CD4-positive, alpha-beta memory T cell (primary cell): ENCODE measurements at places on chromosomes 1 and 21. TPM values are rescaled to one million over a fixed set of nuclear protein-coding genes. Genes with fewer than 3 reads are reported as not detected.

The CD5L gene
- not detected for polyA plus RNA-seq

The FCAMR gene
- polyA plus RNA-seq: not detected

The WDR64 gene
- polyA plus RNA-seq: 0.16 TPM

The GNAT2 gene
- polyA plus RNA-seq: not detected

The TMOD4 gene
- polyA plus RNA-seq: not detected

The ADGRL4 gene
- not detected for polyA plus RNA-seq

The PRELP gene
- not detected for polyA plus RNA-seq

The LIN28A gene
- not detected for polyA plus RNA-seq

The LCE3E gene
- not detected for polyA plus RNA-seq

The AMY2B gene
- polyA plus RNA-seq: 0.80 TPM

The PRDX6 gene
- 112 TPM for polyA plus RNA-seq

The LCE1E gene
- not detected for polyA plus RNA-seq

The TGFBR3 gene
- 34.5 TPM for polyA plus RNA-seq

The AK5 gene
- 20.6 TPM for polyA plus RNA-seq

The FAM72B gene
- 0.17 TPM for polyA plus RNA-seq

The HTR6 gene
- not detected for polyA plus RNA-seq

The ZNF687 gene
- 1.3 TPM for polyA plus RNA-seq

The TRIM46 gene
- 1.6 TPM for polyA plus RNA-seq

The CACHD1 gene
- polyA plus RNA-seq: not detected

The TTF2 gene
- 5.7 TPM for polyA plus RNA-seq

The LINGO4 gene
- 0.20 TPM for polyA plus RNA-seq

The IGSF3 gene
- polyA plus RNA-seq: not detected

The RXFP4 gene
- polyA plus RNA-seq: 0.91 TPM

The TBX19 gene
- 2.5 TPM for polyA plus RNA-seq

The VANGL2 gene
- polyA plus RNA-seq: not detected

The PIGR gene
- not detected for polyA plus RNA-seq

The BATF3 gene
- 0.42 TPM for polyA plus RNA-seq

The BMP8A gene
- not detected for polyA plus RNA-seq

The LENEP gene
- not detected for polyA plus RNA-seq

The TAS1R3 gene
- not detected for polyA plus RNA-seq

The RGS5 gene
- 1.4 TPM for polyA plus RNA-seq

The CA14 gene
- 0.40 TPM for polyA plus RNA-seq

The PER3 gene
- 4.9 TPM for polyA plus RNA-seq

The HHAT gene
- 4.3 TPM for polyA plus RNA-seq

The MAP3K21 gene
- 0.69 TPM for polyA plus RNA-seq

The TAS1R1 gene
- polyA plus RNA-seq: not detected

The RAVER2 gene
- 1.8 TPM for polyA plus RNA-seq

The C1orf185 gene
- not detected for polyA plus RNA-seq

The UBXN11 gene
- 13.3 TPM for polyA plus RNA-seq

The ELAPOR1 gene
- polyA plus RNA-seq: 17.8 TPM

The RPE65 gene
- polyA plus RNA-seq: not detected

The C4BPA gene
- not detected for polyA plus RNA-seq
